Forelimb muscle (tissue), 1 donor: ENCODE measurements at places on chromosomes 13 and 19. TPM values are rescaled to one million over a fixed set of nuclear protein-coding genes. Genes with fewer than 3 reads are reported as not detected.

DNA sequence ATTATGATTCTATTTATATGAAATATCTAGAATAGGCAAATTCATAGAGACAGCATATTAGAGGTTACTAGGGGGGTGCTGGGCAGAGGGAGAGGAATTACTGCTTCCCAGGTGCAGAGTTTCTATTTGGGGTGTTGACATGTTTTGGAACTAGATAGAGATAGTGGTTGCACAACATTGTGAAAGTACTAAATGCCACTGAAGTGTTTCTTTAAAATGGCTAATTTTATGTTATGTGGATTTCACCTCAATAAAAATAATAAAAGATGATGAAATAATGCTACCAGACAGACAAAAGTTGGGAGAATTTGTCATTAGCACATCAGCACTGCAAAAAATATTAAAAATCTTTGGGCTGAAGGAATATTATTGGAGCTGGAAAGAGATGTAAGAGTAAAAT, 63.4 kb downstream of the SLC6A16 start:
- no peak for DNase-seq

RAB3D gene
- 5.2 TPM for polyA plus RNA-seq

- DNase-seq, result no peak
Measured at GRCh38 chr19:55437410-55437809, 5.7 kb downstream of the SHISA7 start.

- no peak for DNase-seq
Measured at GRCh38 chr19:41533671-41534215, 42.2 kb upstream of the CEACAM21 start.

DNA sequence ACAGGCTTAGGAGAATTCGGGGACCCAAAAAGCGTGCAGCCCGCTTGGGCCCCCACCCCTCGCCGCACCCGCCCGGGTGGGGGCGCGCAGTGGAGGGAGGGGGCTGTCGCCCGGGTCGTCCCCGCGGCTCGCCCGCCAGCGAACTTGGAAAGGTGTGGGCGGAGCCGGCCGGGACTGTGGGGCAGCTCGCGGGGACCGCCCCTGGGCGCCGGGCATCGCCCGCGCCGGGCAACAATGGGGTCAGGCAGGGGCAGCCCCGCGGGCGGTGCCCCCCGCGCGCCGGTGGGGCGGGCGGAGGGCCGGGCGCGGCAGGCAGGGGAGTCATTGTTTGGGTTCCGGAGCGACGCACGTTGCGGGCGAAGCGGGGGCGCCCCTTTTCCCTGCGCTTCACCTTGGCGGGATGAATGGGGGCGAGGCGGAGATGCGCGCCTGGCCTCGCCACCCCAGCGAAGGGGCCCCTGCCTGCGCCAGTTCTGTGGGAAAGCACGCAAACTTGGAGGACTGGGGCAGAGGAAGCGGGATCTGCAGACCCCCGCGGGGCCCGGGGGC, 647 bp upstream of the KLF12 start:
- DNase-seq, result no peak

ZNF471 gene
- 16.0 TPM for polyA plus RNA-seq

- DNase-seq, result no peak
Measured at GRCh38 chr19:45954156-45954555, 19.5 kb downstream of the NOVA2 start.

DNA sequence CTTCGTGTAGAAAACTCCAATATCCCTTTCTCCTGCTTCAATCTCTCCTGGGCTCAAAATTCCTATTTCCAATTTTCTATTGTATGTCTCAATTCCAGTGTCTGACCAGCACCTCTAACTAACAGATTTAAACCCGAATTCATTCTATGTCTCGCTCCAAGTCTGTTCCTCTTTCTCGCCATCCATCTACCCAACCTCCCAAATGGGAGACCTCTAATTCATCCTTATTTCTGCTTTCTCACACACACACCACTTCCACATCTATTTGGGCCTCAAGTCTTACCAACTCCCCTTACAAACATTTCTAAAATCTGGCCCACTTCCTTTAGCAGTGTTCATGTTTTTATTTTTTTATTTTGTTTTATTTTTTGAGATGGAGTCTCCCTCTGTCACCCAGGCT, 53.3 kb downstream of the MBD3L2B start:
- DNase-seq, result no peak

GRCh38 chr19:3573858-3574637, 1.3 kb downstream of the HMG20B start:
- DNase-seq, result no peak

PRSS57 gene
- 0.44 TPM for polyA plus RNA-seq

DNA sequence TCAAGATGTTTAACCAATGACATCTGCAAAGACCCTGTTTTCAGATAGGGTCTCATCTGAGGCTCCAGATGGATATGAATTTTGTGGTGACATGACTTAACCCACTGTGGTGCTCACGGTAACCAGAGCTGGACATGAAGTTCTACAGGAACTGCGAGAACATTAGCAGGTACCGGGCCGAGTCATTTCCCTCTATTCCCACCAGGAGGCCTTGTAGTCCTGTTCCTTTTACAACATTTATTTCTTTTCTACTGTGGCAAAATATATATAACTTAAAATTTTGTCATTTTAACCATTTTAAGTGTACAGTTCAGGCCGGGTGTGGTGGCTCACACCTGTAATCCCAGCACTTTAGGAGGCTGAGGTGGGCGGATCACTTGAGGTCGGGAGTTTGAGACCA, 7.6 kb upstream of the TSPAN16 start:
- no peak for DNase-seq

B3GNT8 gene
- polyA plus RNA-seq, result 1.8 TPM

ZNF667 gene
- polyA plus RNA-seq, result 11.3 TPM

GRCh38 chr13:79528759-79529191, 47.8 kb downstream of the NDFIP2 start:
- DNase-seq, result no peak

DNA sequence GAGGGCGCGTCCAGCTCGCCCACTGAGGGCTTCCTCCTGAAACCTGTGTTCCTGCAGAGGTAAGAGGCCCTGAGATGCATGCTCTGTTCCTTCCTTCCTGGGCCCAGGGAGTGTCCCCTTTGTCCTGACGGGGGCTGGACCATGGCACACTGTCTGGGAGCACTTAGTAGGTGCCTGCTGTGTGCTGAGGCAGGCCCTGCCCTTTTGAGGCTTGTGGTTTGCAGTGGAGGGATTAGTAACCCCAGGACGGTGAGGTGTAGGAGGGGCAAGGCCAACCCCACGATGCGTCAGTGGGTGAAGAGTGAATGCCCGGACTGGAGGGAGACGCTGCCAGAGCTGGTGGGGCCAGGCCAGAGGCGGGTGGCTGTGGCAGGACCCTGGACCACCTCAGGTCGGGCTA, 11.2 kb upstream of the F2RL3 start:
- DNase-seq, result no peak

GRCh38 chr19:30679789-30680188, 307.6 kb downstream of the ZNF536 start:
- DNase-seq, result no peak

NDUFA7 gene
- 44.0 TPM for polyA plus RNA-seq

DNA sequence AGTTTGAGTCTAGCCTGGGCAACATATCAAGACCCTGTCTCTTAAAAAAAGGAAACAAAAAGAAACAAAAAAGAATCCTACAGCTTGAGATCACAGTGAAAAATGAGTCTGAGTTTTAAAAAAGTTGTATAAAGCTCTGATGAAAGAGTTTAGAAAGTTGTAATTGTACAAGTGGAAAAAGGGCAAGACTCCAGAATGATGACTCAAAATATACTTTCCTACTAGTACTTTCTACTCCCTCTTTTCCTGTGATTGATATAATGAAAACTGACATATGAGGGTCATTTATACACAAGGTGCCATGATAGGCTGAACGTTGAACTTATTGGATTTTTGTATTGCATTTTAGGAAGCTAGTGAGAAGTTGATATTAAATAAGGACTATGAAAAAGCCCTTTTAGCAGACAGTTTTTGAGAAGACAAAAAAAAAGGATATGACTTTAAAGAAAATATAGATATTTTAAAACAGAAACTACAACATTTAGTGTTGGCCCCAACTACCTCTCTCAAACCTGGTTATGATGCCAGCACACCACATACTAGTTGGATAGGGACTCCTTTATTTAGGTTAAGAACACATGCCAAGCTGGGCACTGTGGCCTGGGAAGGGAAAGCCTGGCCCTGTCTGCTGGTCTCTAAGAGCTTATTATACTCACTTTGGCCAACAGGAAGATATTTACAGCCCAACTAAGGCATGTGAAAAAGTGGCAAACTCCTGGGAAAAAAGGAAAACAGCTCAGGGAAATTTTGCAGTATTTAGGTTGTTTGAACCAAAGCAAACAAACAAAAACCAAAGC, 116.6 kb downstream of the KL start:
- DNase-seq, result no peak

DNA sequence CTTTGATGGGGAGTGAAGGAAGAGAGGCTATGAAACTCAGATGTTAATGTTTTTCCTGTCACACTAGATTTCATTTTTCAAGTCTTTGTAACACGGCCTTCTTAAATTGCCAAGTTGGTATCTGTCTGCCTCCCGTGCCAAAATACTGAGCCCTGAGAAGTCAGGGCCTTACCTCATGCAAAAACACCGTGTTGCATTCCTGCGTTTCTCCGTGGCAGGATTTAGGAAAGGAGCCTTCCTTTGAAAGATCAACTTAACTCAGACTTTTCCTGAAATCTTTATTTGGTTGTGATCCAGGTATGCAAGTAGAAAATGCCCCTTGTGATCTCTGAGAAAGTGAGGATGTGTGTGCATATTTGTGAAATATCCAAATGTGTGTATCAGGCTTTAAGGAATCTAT, 1291.0 kb upstream of the SLC10A2 start:
- no peak for DNase-seq

DNA sequence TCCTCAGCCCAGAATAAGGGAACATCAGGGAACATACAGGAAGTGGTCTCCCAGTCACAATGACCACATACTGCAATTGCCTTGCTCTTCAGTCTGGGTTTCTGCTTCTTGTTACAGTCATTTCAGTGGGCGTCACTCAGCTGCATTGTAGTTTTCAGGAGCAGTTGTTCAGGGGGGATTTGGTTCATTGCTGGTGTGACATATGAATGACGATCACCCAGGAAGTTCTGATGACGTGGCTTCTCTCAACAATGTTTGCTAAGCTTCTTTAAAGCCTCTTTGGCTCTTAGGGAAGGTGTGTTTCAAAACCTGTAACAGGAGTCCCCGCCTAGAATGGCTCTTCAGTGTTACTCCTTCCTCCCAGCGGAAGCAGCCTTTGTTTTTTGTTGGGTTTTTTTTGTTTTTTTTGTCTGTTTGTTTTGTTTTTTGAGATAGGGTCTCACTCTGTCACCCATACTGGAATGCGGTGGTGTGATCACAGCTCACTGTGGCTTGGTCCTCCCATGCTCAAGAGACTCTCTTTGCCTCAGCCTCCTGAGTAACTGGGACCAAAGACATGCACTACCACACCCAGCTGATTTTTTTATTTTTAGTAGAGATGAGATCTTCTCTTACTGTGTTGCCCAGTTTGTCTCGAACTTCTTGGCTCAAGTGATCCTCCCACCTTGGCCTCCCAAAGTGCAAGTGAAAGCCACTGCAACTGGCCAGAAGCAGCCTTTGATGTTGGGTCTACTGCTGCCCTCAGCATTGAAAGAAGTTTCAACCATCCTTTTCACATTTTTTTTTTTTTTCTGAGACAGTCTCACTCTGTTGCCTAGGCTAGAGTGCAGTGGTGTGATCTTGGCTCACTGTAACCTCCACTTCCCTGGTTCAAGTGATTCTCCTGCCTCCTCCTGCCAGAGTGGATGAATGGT, 1.4 kb upstream of the SCEL start:
- no peak for DNase-seq

DNA sequence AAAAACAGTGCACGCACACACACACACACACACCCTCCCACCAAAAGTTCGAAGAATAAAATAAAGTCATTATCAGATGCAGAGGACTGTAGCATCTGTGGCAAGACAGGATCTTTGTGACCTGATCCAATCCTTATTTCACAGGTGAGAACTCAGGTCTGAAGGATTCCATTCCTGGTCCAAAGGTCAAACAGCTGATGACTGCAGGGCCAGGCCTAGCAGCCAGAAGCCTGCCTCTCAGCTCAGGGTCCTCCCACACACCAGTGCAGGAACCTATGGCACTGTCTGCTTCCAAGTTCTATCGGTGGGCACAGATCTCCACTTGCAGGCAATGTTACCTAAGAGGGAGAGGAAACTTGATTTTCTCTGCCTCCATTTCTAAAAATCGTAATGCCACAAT, 57.5 kb downstream of the SERP2 start:
- no peak for DNase-seq

DNA sequence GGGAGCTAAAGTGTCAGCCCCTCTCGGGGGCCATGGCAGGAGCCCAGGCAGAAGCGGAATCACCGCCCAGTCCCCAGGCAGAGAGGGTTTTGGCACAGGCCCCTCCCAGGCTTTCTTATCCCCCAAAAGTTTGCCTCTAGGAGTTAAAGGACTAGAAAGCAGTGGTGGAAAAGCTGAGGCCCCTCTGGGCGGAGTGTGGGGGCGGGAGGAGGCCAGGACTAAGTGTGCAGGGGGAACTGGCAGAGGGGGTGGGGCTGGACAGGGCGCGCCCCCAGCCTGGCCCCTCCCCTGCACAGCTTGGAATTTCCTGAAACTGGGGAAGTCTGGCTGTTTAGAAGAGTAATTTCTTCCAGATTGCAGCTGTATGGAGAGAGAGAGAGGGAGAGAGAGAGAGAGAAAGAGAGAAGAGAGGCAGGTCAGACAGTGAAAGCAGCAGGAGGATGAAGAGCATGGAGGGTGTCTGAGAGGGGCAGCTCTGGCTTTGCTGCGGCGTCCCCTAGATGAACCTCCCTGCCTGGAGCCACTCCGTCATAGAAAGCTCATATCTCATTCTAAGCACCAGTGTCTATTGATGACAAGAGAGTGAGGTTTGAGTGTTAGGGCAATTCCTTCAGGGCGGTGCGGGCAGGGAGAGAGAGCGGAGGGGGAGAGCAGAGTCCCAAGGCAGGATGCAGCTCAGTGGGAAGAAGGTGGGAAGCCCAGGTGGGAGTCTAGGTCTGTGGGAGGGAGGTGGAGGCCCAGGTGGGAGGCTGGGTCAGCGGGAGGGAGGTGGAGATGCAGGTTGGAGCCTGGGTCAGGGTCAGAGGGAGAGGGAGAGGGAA, at the start of gene CDC42EP5:
CDC42EP5 (minus strand) TSS at position 226 of the 821 bp plus-strand sequence. CDS start 7,749 bp downstream, outside the sequence.
- no peak for DNase-seq

DNA sequence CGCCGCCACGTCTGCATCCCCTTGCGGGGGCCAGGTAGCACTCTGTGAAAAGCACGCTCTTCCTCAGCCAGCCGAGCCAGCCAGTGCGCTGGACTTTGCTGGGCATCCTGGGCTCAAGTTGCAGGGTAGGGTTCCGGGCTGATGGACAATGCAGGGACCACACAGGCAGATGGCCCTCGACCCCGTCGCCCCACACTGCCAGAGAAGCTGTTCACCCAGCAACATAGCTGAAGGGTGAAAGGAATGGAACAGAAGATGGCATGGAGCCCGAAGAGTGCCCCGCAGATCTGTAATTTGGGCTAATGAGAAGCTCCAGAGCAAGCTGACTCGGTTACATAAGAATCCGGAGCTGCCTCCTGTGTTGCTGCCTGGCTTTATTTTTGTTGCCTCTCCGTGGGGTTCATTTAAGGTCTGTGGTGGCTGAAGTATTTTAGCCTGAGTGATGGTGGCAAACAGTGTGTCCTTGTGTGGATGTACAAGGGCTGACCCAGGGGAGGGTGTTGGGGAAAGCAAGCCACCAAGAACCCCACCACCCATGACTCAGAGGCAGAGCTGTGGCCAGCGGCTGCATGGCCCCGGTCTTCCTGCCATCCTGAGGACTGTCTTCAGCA, 105.8 kb downstream of the SOX1 start:
- DNase-seq, result no peak

GRCh38 chr13:31242916-31243315, 43.1 kb downstream of the B3GLCT start:
- DNase-seq, result peak; percentile 51

MRPL4 gene
- polyA plus RNA-seq, result 32.0 TPM
